ENCODE measurements at places on chromosomes 6 and 20.

DNA sequence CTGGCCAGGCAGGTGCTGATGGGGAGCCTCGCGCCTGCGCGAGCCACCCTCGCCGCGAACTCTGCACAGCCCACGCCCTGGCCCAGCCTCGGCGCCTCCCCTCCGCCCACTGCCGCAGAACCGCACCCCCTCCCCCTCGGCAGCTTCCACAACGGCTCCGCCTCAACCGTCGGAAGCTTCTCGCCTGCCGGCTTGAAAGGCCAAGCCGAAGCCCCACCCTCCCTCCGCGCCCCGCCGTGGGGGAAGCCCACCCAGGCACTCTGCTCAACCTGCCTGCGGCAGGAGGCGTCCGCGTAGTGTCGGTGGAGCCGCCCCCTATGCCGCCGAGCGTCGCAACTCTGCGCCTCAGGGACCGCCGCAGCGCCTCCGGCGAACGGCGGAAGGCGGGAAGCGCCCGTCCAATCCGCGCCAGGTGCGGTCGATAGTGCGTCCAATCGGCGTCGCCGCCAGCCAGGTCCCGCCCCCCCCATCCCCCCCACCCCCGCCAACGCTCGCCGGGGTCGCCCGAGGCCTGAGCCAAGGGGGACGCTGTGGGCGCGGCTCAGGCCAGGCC, at the start of gene SYCP2:
Gene SYCP2, minus strand, starts transcription at position 342 of the 553 bp plus-strand sequence. CDS start 11,224 bp downstream, outside the sequence.
- peak; percentile 97 for DNase-seq

- peak; percentile 92 for DNase-seq
Observed at GRCh38 chr6:160348223-160349019, at the start of gene SLC22A3. SLC22A3 (plus strand) TSS chr6:160348378; CDS start chr6:160348420, 42 bp downstream.

GRCh38 chr20:57655809-57656155, 35.6 kb upstream of the ZBP1 start:
- DNase-seq: peak; percentile 75

DNA sequence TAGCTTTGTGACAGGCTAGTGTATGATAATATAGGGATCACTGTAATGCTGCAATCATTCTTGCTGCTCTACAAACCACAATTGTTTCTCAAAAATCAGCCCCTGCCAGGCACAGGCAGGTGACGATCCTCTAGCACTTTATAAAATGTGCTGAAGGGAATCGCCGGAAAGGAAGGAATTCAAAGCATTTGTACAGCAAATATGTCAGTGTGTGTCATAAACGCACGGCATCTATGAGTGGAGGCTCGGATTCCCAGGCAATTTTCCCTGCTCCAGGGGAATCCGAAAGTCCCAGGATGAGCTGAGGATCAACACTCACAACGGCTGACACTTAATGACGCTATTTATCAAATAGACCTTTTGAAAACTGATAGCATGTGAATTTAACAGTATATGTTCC, 1.4 kb downstream of the PHACTR1 start:
- no peak for DNase-seq

GRCh38 chr20:25637247-25637646, 13.4 kb upstream of the NANP start:
- DNase-seq: no peak

- no peak for DNase-seq
Observed at GRCh38 chr6:67680297-67680932, 954.7 kb upstream of the ADGRB3 start.

- DNase-seq: no peak
Observed at GRCh38 chr6:144343701-144344428, 58.7 kb downstream of the UTRN start.

- no peak for DNase-seq
Observed at GRCh38 chr20:2124564-2125213, 23.1 kb downstream of the STK35 start.

- no peak for DNase-seq
Observed at GRCh38 chr6:5337573-5337972, 76.3 kb downstream of the FARS2 start.

GRCh38 chr6:163732479-163732878, 318.0 kb downstream of the QKI start:
- no peak for DNase-seq

- no peak for DNase-seq
Observed at GRCh38 chr6:157724138-157724820, 98.8 kb upstream of the SNX9 start.

GRCh38 chr6:141482796-141483597, 649.7 kb upstream of the GJE1 start:
- DNase-seq: no peak

DNA sequence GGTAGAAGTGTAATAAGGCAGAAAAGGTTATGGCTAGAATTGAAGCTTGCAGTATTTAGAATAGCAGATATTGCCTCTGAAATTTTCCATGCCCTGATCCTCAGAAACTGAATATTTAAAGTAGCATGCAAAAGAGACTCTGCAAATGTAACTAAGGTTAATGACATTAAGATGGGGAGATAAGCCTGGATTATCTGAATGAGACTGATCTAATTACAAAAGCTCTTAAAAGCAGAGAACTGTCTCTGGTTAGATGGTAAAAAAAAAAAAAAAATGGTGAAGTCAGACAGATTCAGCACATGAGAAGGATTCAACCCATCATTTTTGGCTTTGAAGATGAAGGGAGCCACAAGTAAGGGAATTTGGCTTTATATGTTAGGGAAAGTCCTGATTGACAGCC, 503.7 kb upstream of the IRAK1BP1 start:
- DNase-seq: no peak

GRCh38 chr6:127956260-127956888, 55.5 kb upstream of the THEMIS start:
- no peak for DNase-seq

Measured in osteoblast (primary cell).